ENCODE measurements at places on chromosomes 1 and 21.
A peak's percentile ranks its signal among the peaks of the same experiment; 100 is the strongest.

DNA sequence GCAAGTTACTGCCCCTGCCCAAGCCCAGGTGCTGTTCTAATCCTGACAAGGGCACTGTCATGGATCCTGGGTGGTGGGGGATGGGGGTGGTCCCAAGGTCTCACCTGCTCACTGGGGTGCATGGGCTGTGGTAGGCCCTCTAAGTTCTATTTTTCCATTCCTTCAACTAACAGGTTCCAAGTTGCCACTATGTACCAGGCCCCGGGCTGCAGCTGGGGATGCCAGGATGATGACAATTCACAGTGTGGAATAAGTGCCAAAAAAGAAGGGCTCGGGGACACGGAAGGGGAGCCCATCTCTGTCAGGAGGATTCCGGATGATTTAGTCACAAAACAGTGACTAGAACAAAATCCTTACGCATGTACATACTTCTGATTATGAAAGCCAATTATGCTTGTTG lies 76.0 kb downstream of the STUM start:
- DNase-seq = no peak

- DNase-seq = no peak
Measured at GRCh38 chr21:28952686-28953085, 40.0 kb downstream of the LTN1 start.

GRCh38 chr1:48830715-48831114 lies 54.0 kb upstream of the BEND5 start:
- DNase-seq = no peak

DNA sequence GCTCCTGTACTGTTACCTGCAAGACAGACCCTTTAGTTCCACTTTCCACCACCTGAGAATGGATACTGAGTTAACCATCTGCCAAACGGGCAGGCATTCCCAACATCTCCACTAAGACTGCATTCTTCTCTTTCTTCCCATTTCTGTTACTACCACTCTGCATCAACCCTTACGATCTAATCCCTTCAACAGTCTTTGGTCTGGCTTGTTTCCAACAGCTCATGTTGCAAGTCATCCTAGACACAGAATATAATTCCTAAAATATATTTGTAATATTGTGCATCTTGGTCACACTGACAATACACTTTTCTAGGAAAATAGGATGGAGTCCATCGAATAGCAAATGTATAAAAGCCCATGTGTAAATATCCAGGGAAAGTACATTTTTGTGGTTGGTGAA lies 166.7 kb downstream of the SIPA1L2 start:
- DNase-seq = no peak

GRCh38 chr1:92040971-92041370 lies 11.2 kb downstream of the EPHX4 start:
- DNase-seq = no peak

- peak; percentile 25 for DNase-seq
Measured at GRCh38 chr1:160860840-160861505, 1.7 kb downstream of the CD244 start.

- no peak for DNase-seq
Measured at GRCh38 chr1:37998089-37998808, 7.1 kb downstream of the FHL3 start.

GRCh38 chr1:184677344-184677743 lies 77.3 kb downstream of the EDEM3 start:
- DNase-seq = no peak

GRCh38 chr1:183569141-183569540 lies 21.1 kb downstream of the NCF2 start:
- DNase-seq = no peak

- no peak for DNase-seq
Measured at GRCh38 chr1:115706587-115707425, 61.7 kb downstream of the CASQ2 start.

GRCh38 chr1:189816558-189816957 lies 661.1 kb downstream of the BRINP3 start:
- no peak for DNase-seq

GRCh38 chr1:231171623-231172197 lies 9.9 kb downstream of the TRIM67 start:
- no peak for DNase-seq

DNA sequence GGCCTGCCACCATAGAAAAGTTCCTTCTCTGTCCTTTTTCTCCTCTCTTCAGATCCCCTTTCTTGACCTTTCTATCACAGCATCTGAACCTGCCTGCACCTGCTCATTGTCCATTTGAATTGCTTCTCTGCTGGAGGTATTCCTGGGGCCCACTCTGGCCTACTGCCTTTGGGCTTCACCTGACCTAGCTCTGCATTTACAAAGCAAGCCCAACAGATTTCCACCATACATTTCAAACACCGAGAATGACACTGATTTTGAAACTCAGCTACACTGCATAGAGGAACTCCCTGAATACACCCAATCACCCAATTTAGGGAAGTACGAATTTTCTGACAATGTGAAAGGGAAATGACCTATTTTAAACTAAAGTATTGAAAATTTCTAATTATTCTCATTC lies 284.5 kb upstream of the USP25 start:
- no peak for DNase-seq

DNA sequence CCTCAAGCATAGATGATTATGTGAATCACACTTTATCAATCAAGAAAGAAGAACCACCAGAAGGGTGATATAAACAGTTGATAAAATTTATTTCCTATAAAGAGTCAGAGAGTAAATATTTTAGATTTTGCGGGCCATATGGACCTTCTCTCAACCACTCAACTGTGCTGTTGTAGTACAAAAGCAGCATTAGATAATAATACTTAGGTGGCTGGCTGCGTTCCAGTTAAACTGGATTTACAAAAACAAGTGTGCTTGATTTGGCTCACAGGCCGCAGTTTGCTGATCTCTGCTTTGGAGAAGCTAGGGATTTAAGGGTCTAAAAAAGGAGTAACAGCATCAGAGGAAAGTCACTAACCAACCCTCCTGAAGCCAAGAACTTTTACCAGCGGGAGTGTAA lies 1406.0 kb downstream of the KCNT2 start:
- DNase-seq = no peak

- DNase-seq = no peak
Measured at GRCh38 chr1:43861337-43861736, 72.3 kb upstream of the ARTN start.

DNA sequence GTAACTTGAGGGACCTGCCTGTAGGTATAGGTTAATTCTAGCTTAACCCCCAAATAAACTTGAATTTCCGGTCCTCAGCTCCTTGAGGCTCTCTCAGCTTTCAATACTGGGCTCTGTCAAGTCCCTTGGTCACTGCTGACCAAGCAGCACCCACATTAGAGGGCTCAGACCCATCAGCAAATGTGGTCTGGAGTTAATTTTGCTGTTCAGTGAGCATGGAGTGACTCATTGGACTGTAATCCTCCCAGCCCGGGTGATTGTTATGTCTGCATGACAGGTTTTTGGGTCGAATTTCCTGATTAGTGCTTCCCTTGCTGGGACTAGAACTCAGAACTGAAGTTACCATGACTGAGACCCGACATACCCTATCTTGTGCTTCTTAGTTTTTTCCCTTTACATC lies 130.6 kb downstream of the URB2 start:
- no peak for DNase-seq

DNA sequence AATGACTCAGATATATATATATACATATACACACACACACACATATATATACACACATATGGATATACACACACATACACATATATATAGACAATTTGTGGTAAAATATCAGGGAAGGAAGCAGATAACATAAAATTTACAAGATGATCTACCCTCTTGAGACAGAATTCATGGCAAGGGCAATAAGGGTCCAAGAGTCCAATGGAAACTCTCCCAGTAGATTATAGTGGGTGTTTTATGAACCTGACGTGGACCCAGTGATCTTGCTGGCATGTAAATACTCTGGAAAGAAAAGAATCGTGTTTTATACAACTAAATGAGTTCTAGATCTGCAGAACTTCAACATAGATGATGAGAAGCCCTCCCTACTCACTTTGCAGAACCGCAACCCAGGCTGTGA lies 49.3 kb downstream of the DENND1B start:
- DNase-seq = no peak

GRCh38 chr1:212162635-212163034 lies 122.6 kb upstream of the PPP2R5A start:
- DNase-seq = no peak

DNA sequence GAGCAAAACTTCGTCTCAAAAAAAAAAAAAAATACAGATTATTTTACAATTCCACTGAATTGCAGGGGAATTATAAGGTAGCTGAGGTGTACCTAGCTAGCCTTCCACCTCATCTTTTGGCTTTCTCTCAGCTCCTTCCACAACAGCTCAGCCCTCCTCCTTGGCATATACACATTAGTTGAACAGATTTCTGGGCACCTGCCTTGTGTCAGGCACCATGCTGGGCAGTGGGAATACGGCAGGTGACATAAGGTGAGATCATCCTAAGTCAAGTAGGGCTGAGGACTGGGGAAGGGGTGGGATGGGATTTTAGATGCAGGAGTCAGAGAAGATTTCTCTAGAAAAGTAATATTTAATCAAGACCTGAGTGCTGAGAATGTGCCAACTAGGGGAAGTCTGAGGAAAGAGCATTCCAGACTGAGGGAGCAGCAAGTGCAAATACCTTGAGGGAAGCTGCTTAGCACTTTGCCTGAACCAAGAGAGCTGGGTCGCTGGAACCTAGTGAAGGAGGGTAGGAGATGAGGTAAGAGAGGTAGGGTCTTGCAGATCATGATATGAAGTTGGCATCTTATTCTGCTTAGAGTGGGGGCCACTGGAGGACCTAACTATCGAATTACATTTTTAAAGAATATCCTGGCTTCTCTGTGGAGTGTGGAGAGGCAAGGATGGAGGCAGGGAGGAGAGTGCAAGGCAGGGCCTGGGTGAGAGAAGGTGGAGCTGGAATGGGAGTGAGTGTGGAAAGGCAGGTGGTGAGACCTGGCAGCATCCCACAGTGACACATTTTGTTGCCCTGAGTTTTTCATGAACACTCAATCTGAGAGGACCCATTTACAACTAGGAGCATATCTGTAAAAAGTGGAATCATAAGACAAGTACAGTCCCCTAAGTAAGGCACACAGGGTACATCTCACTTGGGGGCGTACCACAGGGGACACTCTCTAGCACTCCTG lies 28.2 kb downstream of the LAMC2 start:
- DNase-seq = no peak

DNA sequence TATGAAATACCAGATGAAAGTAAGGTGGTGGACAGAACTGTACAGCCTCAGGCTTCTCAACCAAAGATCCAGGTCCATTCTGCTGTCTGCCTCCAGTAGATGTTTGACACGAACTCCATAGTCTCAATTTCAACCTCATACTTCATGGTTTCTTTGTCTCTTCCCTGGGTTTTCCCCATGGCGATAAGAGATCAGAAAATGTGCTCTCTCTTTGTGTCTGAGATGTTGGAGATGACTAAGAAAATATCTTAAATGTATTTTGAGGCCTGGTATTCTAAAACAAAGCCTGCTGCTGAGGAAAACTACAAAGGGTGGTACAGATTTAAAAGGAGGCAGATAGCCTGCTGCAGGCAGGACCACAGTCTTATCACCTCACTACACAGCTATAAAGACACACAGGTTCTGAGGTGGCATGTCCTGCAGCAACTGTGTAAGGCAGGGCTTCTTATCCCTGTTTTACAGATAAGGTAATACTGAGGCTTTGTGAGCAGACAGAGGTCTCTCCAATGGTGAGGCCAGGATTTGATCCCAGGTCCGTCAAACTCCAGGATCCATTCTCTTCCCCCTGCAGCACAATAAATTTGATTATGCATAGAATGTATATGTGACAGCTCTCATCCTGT lies 40.0 kb upstream of the CACNA1E start:
- no peak for DNase-seq

DNA sequence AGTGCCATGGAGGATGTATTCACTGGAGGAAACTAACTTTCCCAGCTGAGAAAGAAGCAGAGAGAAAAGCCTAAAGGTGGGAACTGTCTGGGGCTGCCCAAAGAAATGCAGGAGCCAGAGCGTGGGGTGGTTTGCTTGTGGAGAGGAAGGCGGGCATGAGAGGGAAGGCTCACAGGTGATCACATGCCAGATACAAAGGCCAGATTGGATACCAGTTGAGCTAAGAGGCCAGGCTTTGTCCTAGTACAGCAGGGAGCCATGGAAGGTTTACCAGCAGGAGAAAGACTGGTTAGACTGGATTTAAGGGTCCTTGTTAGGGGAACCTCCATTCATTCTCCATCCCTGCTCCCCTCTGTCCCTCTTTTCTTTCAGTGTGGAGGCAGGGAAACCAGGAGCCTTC lies 66.4 kb downstream of the BEND5 start:
- no peak for DNase-seq

DNA sequence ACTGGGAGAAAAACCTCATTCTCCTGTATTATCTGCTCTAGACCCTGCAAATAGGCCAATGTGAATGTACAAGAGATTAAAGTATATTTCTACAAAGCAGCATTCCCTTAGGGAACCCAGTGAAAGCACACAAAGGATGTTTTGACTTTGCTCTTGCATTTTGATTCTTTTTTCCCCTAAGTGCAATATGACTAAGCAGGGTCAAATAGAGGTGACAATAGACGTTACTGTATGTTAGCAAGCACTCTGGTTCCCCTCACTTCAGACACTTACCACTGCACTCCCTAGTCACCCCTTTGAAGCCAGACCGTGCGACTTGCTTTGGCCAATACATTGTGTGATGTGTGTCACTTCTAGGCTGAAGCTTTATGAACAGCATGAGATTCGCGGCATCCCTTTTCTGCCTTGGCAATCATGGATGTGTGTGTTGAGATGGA lies 209.7 kb downstream of the RHOU start:
- DNase-seq = no peak

DNA sequence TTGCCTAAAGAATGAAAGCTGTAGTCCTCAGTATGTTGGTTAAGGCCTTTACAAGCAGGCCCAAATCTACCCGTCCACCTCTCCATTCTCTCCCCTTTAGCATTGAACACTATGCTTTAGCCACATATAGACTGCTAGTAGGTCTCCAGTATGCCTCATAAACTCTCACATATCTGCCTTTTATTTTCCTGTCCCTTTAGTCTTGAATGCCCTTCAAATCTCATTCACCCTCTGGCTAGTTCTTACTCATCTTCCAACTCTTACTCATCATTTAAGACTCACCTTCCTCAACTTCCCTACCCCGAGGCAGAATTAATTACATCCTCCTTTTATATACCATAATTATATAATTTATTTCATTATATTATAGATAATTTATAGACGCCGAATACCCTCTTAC lies 78.7 kb upstream of the TSPAN2 start:
- no peak for DNase-seq

- no peak for DNase-seq
Measured at GRCh38 chr1:231921646-231922345, 295.2 kb downstream of the DISC1 start.

- DNase-seq = no peak
Measured at GRCh38 chr21:44958471-44959191, 18.8 kb downstream of the SLX9 start.

GRCh38 chr1:234874291-234875288 lies 254.0 kb downstream of the TOMM20 start:
- DNase-seq = peak; percentile 43

- no peak for DNase-seq
Measured at GRCh38 chr21:36048357-36048756, 12.0 kb downstream of the SETD4 start.

All from HuH-7.5 (cell line).